ENCODE measurements at places on chromosomes 6 and 20.
A peak's percentile ranks its signal among the peaks of the same experiment; 100 is the strongest.

DNA sequence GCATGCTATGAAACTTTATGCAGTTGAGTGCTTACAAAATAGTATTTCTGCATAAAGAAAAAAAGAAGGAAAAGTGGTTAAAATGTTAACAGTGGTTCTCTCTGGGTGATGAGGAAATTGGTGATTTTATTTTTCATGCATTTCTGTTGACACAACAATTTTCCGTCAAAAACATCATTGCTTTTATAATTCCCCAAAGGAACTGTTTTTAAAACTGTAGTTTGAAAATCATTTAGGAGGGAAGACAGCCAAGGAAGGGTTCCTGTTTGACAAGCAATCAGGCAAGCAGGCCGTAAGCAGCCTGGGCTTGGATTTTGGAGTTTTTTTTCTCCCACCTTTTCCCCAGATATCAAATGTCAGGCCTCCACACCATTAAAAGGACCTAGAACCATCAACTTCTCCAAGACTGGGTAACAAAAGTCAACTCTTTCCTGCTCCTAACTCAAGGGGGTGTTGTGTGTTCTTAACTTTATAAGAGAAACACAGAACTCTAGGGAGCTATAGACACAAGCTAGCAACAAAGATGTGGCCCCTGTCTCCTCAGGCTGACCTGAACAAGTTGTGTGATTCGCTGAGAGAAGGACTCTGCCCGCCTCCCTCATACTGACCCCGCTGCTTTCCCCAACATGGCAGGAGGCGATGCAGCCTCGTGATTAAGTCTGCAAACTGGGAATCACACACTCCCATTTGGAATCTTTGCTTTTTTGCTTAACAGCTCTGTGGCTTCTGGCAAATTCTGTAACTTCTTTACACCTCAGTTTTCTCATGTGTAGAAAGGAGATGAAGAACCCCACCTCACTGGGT is 146.6 kb downstream of the BCAS1 start:
- DNase-seq = no peak

- peak; percentile 8 for DNase-seq
Measured at GRCh38 chr6:71822625-71823024, 63.7 kb upstream of the RIMS1 start.

GRCh38 chr6:320351-321157 is 28.3 kb downstream of the DUSP22 start:
- no peak for DNase-seq

DNA sequence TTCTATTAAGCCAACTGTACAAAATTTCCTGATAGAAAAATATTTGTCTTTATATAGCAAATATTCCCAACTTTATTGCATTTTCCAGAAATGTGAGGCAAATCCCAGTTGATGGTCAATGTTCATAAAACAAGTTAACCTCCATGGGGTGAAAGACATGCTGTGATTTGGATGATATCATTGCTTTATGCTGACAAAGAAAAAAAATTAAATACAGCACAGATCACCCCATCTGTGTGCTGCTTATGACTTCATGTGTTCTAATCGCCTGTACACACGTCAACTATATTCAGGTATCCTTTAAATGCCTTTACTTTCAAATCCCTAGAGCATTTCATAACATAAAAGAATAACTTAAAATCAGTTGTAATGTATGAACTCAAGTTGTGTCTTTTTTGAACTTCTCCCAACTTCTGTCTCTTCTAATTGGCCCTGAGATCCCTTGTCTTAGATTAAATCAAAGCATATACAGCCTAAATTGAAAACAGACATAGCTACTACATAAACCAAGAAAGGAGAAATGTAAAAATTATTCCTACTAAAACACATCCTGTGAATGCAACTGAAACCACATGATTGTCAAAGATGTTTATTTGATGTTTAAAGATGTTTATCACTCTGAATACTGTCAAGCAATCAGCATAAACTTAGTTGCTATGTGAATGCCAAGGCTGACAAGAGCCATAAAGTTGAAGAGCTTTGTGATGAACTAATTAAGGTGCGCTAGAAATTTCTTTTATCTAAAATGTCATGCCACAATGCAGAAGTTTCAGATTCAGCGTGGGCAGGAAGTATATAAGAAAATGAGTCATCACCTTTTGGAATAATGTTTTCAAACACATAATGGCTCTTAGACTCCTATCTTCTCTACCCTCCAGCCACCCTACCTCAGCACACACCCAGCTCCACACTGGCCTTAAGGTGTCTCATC is 68.7 kb downstream of the FILIP1 start:
- DNase-seq = no peak

DNA sequence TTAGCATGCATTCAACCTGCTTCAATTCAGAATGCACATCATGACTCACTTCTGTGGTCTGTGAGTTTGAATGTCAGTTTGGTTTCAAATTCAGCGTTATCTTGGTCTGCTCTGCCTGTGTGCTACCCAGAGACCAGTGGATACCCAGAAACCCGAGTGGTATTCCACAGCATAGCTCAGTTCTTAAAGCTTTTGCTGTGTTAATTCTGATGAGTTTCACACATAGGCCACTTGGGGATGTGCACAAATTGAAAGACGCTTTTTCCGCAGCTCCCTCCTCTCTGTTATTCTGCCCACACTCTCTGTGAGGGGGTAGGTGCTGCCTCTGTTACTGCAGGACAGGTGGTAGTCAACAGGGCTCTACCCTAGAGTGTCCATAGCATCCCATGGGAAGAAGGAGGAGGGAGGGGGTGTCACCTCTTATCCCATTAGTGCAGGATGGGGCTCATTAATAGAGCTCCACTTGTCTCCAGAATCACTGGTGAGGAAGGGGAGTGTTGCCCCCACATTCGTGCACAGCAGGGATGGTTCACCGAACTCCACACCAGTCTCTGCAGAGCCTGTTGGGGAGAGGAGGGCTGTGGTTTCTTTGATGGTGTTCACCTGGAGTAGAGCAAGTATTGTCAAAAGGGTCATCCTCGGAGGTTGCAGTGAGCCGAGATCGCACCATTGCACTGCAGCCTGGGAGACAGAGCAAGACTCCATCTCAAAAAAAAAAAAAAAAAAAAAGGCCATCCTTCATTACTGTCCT is 29.2 kb upstream of the SDCBP2 start:
- no peak for DNase-seq

- DNase-seq = peak; percentile 46
Measured at GRCh38 chr6:6057442-6058053, 50.8 kb upstream of the NRN1 start.

GRCh38 chr20:57224641-57225138 is 41.8 kb downstream of the BMP7 start:
- DNase-seq = peak; percentile 65

DNA sequence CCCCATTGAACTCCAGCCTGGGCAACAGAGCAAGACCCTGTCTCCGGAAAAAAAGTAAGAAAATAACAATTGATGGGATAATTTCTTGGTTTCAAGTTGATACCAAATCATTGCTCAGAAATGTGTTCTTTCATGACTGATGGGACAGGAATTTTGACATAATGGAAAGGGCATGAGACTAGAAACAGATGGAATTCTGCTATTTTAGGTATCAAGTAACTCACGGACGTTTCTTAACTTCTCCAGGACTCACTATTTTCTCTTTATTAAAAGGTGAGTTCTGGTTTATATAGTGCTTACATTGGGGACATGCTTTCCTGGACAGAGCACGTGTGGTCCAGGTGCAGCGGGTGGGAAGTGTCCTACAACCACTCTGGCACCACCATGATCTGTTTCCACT is 6.0 kb upstream of the DSP start:
- DNase-seq = peak; percentile 43

DNA sequence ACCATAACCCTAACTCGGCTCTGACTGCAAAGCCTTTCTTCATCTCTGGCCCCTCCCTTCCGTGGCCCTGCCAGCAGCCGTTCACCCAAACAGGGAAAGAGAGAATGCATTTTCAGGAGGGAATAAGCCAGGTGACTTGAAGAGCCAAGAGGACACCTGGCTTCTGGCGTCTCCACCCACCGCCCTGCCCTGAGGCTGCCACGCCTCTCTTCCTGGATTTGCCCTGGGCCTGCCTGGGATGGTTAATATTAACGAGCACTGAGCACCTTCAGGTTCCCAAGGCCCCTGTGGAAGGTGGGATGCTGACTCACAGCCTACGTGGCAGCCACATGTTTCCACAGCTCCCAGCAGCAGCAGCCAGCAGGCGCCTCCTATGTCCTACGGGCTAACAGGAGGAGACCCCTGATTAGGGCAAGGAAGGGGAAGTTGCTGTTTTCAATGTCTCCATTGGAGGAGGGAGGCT is 138.0 kb upstream of the RREB1 start:
- no peak for DNase-seq

GRCh38 chr6:129875610-129876520 is 14.8 kb upstream of the TMEM244 start:
- DNase-seq = no peak

DNA sequence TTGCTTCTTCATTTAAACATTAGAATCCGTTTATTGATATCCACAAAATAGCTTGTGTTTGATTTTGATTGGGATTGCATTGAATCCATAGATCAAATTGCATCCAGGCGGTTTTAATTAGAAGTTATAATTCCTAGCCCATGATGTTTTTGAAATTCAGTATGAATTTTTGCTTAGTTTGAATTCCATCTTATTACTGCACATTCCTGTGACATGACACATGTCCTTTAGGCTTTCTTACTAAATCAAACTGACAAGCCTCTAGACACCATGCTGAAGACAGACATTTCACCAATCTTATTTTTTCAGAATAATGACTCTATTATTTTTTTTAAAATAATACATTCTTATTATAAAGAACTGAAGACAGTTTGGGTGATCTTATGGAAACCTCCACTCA is 21.4 kb upstream of the PI16 start:
- DNase-seq = no peak

DNA sequence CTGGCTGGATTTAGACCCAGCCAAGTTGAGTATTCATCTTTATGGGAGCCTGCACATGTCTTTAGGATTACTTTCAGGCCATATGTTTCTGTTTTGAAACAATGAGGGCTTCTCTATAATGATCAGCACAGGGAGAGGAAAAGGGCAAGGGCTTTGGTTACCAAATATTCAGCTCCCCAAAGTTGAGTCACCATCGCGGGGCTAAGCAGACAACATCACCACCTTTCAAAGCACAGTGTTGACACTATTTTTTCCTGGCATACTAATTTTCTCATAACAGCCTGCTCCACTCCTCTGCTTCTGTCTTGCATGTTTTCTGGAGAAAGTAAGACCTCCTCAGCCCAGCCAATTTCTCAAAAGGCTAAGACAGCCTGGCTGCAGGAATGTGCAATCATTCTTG is 4.9 kb downstream of the SCML4 start:
- no peak for DNase-seq

DNA sequence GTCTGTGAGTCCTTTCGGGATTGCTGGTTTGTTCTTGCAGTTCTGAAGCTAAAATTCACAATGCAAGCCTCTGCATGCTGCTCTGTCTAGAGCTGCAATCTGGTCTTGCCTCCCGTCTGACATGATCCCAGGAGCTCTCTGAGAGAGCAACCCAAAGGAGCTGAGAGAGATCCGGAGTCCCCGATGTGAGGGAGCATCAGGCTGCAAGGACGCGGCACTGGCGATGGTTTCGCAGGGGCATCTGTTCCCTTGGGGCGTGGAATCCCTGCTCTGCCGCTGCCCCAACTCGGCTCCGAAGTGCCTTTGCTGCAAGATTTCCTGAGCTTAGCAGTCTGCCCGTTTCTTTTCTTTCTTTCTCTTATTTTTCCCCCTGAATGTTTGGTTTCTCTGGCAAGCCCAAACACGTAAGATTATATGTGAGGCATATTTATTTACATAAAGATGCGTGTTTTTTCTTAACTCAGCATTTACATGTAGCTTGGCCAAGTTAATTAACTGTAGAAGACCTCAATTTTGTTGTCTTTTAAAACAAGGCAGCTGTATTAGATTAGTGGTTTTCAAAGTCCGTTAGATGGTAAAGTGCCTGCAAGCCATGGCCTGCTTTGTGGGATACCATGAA is 873.0 kb downstream of the KIF16B start:
- DNase-seq = peak; percentile 16

GRCh38 chr20:31569163-31570020 is 35.7 kb upstream of the ID1 start:
- DNase-seq = peak; percentile 50

All from AG20443 (cell line).